Activated CD4-positive, CD25-positive, alpha-beta regulatory T cell treated with anti-CD3 and anti-CD28 coated beads, Interleukin-2, amount 50 U/mL, for 72 hours (primary cell): ENCODE measurements at places on chromosomes 6 and 20.

- no peak for DNase-seq
Observed at GRCh38 chr6:168711666-168712300, 270.8 kb downstream of the SMOC2 start.

DNA sequence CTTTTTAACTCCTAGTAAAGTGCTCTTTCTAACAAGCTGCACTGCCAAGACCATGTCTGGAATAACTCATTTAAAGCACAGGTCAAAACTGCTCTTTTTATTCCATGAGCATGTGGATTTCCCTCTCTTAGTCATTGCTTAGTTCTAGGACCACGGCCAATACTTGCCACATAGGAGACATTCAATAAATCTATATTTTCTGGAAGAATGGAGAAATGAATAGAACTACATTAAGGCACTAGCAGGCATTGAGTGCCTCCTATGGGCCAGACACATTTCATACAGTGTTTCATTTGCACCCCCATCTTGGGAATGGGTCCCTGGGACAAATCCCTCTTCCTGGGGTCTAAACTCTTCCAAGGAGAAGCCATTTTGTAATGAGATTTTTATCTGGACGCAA is 552.8 kb upstream of the CITED2 start:
- DNase-seq, result no peak

DNA sequence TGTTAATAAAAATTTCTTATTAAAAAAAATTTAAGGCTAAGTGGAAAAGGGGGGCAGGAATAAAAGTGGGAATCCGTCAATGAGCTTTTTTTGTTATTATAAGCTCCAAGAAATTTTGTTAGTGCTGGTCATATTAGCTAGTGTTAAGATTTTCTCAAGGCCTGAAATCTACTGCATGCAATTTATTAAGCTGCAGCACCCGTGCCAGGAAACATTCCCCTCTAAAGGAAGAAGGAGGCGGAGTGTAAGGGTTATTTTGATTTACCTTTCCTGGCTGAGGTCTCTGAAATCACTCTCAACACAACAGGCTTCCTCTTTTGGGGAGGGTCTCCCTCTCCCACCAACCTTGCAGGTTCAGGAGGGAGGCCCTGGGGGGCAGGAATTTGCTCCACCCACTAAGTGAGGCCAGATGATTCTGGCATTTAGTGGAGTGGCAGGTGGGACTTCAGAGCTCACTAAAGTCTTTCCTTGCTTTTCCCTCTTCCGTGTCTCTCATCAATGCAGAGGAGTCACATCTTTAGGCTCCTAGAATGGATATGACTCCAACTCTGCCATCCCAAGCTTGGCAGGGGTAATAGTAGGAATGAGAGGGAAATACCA is 168.8 kb downstream of the BCAS1 start:
- no peak for DNase-seq

DNA sequence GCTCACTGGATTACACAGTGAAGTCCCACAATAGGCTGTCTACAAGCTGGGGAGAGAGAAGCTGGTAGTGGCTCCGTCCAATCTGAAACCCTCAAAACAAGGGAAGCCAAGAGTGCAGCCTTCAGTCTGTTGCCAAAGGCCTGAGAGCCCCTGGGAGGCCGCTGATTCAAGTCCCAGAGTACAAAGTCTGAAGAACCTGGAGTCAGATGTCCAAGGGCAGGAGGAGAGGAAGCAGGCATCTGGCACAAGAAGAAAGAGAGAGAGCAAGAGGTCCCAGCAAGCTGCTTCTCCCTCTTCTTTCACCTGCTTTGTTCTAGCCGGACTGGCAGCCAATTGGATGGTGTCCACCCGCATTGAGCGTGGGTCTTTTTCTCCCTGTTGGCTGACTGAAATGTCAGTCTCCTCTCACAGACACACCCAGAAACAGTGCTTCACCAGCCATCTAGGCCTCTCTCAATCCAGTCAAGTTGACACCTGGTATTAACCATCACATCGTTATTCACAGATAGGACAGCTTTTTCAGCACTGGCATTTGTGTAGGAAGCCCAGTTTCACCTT is 51.2 kb downstream of the CRYBG1 start:
- DNase-seq, result no peak

GRCh38 chr6:26439151-26440125 is 866 bp upstream of the BTN3A3 start:
- DNase-seq, result no peak

DNA sequence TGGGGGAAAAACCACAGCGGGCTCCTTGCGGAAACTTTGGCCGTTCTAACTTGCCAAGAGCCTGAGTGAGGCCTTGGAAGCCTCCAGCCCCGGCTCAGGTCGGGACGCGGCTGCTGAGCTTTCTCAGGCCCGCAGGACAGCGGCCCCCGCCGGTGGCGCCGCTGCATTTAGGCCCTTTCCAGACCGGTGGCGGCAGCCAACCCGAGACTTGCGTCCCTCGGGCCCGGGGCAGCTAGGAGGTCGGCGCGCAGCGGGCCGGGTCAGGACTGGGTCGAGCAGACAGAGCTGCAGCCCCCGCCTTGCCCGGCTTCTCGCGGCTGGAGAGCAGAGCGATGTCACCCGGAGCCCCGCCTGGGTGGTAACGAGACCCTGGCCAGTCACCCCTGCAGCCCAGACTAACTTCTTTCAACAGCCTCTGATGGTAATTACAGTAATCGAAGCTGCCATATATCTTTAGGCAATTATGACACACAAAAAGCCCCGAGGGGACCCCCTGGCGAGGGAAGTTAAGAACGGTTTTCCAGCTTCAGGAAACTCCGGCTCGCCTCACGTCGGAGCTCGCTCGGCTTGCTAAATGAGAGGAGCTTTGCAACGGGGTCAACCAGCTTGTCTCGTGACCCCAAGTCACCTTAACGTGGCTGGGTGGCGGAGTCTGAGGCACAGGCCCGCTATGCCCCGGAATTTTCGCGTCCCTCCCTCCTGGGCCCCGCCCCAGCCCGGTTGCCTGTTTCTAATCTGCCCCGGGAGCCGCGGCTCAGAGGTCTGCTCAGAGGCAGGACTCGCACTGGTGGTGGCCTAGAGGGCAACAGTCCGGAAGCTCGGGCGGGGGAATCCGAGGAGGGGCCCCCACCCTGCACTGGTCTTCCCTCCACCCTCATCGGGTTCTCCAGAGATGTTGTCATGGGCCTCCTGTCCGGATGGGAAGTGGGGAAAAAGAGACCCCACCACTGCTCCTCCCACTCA is 3.0 kb downstream of the NR2E1 start:
- DNase-seq, result no peak

DNA sequence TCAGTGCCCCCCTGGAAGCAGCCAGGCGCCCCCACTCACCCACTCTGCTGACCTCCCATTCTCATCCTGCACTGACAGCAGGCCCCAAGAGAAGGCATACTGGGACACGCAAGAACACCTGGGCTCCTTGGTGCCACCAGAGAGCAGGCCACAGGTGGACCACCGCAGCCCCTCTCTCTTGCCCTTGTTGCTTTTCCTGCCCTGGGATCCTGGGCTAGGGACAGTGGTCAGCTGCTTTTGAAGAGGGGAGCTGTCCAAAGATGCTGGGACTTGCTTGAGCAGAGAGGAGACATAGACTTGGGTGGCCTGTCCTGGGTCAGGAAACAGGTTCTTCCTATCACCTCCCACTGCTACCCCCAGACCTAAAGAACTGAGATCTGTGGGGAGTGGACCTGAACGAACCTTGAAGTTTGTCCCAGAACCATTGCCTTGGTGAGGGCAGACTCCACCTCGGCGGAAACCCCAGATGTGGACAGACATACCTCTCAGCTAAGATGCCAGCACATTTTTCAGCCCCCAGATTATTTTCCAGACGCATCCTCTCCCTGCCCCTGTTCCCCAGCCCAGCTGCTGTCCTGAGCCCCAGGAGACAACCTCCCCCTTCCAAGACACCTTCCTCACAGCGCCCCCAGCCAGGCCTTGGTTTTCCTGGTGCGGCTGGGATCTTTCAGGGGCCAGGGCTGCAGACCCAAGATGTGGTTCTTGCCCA is 1.1 kb downstream of the GLP1R start:
- no peak for DNase-seq

DNA sequence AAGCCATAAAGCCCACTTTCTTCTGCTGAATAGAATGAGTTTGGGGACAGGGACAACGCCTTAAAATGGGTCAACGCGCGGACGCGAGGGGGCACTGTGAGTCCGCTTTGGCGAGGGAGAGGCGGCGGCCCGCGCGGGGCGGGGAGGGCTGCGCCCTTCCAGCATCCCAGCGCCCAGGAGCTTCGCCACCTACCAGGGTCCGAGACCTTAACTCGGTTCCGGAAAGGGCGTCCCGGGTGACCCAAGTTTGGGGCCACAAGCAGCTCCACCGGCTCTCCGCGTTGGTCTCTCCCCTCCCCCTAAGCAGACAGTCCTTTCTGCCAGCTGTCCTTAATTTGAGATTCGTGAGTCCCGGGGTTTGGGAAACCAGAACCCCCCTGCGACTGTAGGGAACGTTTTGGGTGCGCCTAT is 1.8 kb upstream of the SAMD5 start:
- peak; percentile 52 for DNase-seq

- no peak for DNase-seq
Observed at GRCh38 chr6:150298030-150298380, 70.8 kb upstream of the IYD start.

DNA sequence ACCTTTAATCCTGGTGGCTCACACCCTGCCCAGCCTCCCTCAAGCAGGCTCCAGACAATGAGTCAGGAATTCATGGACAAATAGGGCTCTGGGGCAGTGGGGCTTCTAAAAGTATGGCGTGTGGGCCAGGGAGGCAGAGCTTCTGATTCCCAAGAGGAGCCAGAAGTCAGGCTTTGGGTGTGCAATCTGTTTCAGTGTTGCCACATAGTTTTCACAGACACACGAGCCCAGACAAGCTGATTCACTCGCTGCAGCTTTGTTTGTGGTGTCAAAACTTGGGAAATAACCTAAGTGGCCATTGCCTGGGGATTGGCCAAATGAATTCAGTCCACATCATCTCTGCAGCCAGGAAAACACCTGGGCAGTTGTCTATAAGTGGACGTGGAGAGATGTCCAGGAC is 9.2 kb downstream of the PEDS1 start:
- no peak for DNase-seq

- no peak for DNase-seq
Observed at GRCh38 chr20:10347086-10347880, 86.7 kb downstream of the MKKS start.

- no peak for DNase-seq
Observed at GRCh38 chr20:53959911-53960578, 110.3 kb downstream of the BCAS1 start.

DNA sequence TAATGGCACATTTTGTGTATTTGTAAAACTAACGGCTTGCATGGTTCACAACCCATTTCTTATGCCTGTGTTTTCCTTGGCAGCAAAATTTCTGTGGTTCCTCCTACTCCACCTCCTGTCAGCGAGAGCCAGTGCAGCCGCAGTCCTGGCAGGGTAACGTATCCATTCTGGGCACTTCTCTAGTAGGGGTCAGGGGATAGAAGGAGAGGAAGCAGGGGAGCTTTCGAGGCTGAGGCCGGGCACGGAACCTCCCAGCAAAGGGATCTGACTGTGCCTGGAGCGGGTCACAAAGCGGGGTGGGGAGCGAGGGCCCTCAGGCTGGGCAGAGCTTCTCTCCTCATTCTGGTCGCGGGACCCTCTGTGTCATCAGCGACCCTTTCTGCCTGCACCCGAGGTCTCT is 58.4 kb downstream of the SYTL3 start:
- DNase-seq, result no peak

DNA sequence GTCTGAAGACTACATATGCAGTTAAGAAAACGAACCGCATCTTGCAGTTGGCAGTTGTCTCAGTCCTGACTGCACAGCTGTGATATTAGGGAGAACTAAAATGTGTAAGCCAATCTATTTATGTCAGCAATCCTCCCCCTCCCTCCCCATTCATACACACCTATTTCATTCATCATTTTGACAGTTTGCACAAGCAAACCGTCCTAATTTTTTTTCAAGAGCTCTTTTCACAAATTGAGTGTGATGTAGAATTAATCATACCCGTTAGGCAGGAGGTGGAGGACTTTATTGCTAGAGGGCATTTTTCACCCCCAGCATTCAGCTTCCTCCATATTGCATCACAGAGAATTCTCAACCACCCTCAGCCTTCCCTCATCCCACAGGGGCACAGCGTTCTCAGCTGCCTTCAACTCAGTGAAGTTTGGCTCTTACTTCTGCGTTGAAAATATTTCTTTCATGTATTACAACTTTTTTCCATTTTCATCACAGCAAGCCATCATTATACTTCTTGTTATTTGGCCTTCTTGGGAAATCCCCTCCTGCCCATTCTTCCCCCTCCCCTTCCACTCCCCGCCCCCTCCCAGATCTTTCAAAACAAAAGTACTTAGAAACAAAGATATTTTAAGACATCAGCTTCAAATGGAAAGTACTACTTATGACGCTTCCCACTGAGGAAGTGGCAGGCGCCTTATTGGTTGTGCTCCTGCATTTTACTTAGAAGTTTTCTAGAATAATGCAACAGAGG is 37.5 kb downstream of the NOX3 start:
- peak; percentile 42 for DNase-seq

- no peak for DNase-seq
Observed at GRCh38 chr6:162711376-162711775, 16.2 kb downstream of the PRKN start.

DNA sequence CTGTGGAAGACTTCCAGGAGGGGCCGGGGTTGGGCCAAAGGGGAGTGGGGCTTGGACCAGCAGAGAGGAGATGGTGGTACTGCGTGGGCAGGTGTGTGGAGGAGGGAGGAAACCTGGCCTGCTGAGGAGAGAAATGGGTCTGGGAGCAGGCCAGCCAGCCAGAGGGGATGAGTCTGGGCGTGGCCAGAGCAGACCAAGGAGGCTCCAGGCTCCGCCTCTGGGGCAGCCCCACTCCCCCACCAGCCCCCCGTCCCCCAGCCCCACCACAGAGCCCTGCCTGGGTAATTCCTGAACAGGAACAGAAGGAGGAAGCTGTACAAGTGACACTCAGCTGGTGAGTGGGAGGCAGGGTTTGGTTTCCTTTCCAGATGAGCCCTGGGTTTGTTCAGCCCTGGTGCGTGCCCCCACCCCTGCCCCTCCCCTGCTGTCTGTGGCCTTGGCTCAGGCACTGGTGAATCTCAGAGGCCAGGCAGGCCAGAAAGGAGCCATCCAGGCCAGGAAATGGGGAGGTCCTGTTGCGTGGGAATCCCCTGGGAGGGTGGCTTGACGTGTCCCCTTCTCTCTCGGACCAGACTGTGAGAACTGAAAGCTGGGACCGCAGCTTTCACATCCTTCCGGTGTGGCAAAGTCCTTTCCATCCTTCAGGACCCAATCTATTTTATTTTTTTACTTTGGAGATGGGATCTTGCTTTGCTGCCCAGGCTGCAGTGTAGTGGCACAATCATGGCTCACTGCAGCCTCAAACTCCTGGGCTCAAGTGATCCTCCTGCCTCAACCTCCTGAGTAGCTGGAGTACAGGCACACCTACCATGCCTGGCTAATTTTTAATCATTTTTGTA is 9.4 kb upstream of the SRC start:
- DNase-seq, result no peak
